Activated CD8-positive, alpha-beta memory T cell treated with anti-CD3 and anti-CD28 coated beads for 1 hour (primary cell): ENCODE measurements at places on chromosomes 6 and 20.

DNA sequence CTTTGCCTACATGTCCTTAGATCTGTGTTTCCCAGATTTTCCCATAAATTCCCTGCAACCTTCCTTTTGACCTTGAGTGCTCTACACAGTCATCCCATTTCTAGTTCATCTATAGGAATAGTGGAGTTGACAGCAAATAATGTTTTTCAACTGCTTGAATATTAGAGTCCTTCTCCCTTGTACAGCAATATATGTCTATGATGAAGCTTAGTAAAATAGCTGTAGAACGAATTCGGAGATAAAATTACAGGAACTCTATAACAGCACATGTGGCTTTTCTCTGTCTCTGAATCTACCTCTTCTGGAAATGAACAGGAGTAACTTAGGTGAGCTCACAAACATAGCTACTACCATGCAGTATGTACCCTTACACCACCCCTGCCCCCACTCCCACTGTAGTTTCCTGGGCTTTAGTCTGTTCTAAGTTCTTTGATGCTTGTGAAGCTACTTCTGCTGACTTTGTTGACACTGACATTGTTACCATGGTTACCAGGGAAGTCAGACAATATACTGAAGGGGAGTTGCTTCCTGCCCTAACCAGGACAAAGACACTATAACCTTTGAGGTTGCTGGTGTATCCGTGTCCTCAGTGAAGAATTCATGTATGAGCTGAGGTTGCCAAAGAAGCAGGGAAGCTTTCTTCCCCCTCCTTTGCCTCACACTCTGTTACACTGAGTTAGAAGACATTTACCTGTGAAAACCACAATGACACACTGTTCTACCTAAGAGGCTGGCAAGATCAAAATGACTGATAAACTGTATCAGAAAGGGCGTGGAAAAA is 35.8 kb upstream of the SHLD1 start:
- peak; percentile 35 for DNase-seq

- DNase-seq: no peak
These were observed 51.0 kb downstream of the SLC9A8 start for GRCh38 chr20:49863666-49864065.

- no peak for DNase-seq
These were observed 233.0 kb downstream of the ERMARD start for GRCh38 chr6:169984181-169985120.

GRCh38 chr6:71204741-71205140 is 83.9 kb upstream of the OGFRL1 start:
- DNase-seq: no peak

GRCh38 chr6:125781314-125781868 is 9.4 kb upstream of the NCOA7 start:
- no peak for DNase-seq

GRCh38 chr6:46948699-46949098 is 27.0 kb upstream of the ADGRF5 start:
- no peak for DNase-seq

GRCh38 chr20:59850018-59850641 is 83.3 kb downstream of the SYCP2 start:
- DNase-seq: no peak

- no peak for DNase-seq
These were observed 33.2 kb downstream of the TFEB start for GRCh38 chr6:41702089-41702745.

GRCh38 chr6:87789198-87789899 is 87.3 kb upstream of the AKIRIN2 start:
- DNase-seq: no peak

DNA sequence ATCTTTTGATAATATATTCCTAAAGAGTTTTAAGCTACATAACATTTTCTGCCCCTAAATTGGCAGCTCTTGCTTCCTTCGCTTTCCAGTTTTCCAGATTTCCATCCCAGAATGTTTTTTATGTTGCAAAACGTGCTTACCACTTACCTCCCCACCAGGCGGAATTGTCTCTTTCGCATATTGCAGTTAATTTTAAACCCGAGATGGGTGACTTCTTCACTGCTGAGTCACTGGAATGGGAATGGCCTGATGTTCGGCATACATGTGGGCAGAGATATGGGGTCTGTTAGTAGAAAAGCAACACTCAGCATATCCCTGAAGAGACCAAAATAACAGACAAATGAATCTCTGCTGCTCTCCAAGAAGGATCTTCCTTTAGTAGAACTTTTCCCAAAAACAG is 491.2 kb downstream of the PREX1 start:
- no peak for DNase-seq

GRCh38 chr6:27838945-27839625 is 73.1 kb downstream of the OR2B2 start:
- DNase-seq: no peak

GRCh38 chr20:8152183-8152582 is 20.1 kb downstream of the PLCB1 start:
- no peak for DNase-seq

- no peak for DNase-seq
These were observed 70.5 kb upstream of the FAM184A start for GRCh38 chr6:119148825-119149525.

DNA sequence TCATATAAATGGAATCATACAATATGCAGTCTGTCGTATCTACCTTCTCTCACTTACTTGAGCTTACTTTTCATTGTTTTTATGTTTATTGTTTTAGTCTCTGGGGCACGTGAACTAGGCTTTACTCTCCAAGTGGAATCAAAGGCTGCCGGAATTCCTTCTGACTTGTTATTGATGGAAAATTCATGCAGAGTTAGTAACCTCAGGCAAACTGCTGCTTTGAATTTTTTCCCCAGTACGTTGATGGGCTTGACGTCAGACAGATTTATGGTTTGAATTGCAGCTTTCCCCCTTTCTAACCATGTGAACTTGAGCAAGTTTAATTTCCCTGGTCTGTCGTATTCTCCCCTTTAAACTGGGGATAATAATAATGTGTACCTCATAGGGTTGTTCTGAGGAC is 68.6 kb downstream of the ZDHHC14 start:
- no peak for DNase-seq

DNA sequence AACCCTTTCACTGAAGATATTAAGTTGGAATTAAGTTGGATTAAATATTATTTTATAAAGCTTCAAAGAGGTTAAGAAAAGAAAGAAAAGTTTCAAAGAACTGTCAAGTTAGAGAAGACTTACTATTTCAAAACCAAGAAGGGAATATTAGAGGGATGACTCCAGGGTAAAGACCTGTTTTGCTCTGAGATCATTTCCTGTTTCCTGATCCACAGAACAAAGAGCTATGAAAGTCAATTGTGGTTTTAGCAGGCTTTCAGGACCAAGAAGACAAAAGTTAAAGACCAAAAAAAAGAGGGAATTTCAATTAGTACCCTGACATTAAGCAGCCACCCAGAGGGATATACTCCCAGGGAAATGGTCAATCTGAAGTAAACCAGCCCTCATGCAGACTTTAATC is 19.4 kb downstream of the ESF1 start:
- DNase-seq: no peak

DNA sequence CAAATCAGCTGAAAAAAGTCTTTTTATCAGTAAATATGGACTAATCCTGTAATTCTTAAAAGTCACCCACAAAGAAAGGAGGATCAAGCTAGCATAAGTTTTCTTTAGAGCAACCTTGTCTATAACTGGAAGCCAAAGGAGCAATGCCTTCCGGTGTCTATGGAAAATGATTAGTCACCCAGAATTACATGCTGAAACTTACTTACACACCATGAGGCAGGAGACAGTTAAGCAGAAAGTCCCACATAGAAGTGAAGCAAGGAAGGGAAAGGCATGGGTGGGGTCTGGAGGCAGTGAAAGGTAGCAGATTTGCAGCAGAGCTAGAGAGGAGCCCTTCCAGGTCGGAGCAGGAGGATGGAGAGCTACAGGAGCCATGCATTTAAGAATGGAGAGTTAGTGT is 153.7 kb upstream of the RIPOR2 start:
- no peak for DNase-seq

DNA sequence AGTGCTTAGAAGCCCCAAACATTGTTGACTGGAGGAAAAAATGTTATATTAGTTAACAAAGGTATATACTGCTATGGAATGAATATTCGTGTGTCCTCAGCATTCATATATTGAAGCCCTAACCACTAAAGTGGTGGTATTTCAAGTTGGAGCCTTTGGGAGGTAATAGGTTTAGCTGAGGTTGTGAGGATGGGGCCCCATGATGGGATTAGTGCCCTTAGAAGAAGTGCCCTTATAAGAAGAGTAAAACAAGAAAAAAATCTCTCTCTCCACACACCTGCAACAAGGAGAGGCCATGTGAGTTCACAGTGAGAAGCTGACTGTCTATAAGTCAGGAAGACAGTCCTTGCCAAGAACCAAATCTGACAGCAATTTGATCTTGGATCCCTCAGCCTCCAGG is 761.7 kb upstream of the FLRT3 start:
- no peak for DNase-seq

DNA sequence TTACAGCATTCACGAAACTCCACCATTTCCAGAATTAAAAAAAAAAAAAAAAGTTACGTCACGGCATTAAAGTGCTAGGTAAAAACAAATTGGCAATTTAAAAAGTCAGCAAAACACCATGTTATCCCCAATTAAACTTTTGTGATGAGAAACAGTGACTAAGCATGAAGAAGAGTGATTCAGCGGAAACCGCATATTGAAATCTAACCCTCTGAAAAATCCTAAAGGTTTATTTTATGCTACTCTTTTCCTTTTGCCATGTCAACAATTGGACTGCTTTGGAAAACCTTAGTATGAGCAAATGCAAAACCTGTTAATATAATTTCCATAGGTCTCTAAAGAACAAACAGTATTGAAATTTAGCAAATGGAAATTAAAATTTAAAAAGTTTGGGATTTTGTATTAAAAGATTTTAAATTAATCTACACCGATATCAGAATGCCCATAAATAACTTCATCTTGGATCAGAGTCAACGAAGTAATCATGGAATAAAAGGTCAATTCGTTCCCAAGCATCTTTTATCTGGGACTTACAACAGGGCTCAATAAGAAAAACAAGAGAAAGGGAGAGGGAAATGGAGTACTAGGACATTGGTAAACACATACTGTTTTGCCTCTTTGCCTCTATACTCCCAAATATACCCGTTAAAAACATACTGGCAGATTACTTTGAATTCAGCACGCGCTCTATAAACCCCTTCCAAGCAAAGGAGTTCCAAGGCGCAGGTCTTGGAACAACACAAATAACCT is 1.1 kb downstream of the FBXO30 start:
- DNase-seq: no peak

DNA sequence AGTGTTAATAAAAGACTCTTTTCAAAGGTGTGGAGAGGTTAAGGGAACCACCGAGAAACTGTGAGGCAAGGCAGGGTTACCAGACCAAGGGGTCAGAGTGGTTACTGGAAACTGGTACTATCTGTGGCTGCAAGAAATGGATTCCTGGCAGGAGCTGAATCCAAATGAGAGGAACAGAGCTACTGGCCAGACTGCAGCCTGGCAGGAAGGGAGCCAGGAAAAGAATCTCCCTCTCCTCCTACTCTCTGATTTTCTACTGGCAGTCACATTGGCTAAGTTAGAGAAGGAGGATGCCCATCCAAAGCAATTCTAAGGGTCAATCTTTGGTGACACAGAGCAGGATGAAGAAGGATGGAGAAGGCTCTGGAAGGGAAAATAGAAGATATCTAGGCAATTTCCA is 211.5 kb downstream of the GRM1 start:
- no peak for DNase-seq

DNA sequence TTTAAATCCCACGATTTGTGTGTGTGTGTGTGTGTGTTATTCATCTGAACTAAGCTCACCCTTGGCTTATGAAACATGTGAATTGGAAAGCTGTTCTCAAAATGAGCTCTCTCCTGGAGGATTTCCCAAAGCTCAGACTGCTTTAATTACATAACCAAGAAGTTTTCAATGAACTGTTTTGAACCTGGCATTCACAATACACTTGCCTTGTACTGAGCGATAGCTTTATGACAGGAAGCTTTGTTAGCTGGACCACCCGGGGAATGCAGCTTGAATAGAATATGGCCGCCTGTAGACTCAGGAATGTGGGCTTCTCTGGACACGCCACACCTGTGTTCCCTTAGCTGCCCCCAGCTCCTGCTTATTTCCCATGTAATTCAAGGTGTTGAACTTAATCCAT is 71.4 kb upstream of the PREP start:
- no peak for DNase-seq

DNA sequence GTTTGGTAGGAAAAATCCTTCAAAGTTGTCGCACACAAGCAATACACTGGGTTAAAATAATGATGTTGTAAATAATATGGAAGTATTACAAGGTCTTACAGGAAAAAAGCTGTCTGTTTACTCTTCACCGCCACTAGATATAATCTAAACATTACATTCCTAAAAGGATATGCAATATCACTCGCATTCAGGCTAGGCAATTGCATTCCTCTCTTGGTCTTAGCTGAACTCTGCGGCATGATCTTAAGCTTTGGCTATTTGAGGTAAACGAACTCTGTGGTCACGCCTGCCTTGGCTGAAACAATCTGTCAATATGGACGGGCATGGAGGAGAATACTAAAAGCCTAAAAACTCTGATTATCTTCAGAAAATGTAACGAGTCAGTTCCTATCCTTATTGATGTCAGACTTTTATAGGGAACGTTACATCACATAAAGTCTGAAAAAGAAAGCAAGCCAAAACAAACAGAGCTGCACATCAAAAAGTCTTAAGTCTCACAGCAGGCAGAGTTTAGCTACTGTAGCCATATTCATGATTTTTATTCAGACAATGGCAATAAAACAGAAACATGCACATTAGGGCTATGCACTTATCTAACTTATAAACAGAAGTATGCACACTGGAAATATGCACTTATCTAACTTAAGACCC is 30.8 kb upstream of the FILIP1 start:
- DNase-seq: no peak

GRCh38 chr6:123668965-123669591 is 32.3 kb upstream of the TRDN start:
- DNase-seq: no peak

GRCh38 chr20:44701118-44701857 is 13.9 kb upstream of the CCN5 start:
- DNase-seq: no peak

GRCh38 chr6:18545726-18546125 is 158.6 kb downstream of the RNF144B start:
- DNase-seq: no peak

GRCh38 chr6:97023982-97024381 is 99.5 kb downstream of the KLHL32 start:
- no peak for DNase-seq

- no peak for DNase-seq
These were observed 15.0 kb upstream of the TRAM2 start for GRCh38 chr6:52591832-52592231.

- DNase-seq: no peak
These were observed 8.7 kb downstream of the SGK1 start for GRCh38 chr6:134309227-134309626.

DNA sequence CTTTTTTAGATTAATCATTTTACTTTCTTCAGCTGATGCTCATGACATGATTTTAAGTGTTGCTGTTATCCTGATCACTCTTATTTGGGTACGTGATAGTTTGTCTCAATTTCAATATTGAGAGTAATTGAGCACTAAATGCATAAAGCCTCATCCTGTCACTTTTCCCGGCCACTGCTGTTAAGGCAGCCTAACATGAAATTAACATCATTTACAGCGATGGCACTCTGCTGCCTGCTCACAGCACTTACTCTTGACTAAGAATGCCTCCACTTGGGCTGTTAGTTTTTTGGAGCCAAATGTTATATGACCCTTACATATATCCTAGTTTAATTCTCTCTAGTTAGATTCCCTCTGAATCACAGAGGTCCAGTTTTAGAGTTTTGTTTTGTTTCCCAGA is 107.3 kb downstream of the SLX4IP start:
- DNase-seq: no peak

- DNase-seq: no peak
These were observed 360.2 kb downstream of the PREX1 start for GRCh38 chr20:48467622-48468021.
